Naive thymus-derived CD8-positive, alpha-beta T cell (primary cell): ENCODE measurements at places on chromosomes 4 and X. TPM values are rescaled to one million over a fixed set of nuclear protein-coding genes. Genes with fewer than 3 reads are reported as not detected.

GRCh38 chr4:24067367-24068193 lies 177.7 kb upstream of the PPARGC1A start:
- no peak for DNase-seq

DNA sequence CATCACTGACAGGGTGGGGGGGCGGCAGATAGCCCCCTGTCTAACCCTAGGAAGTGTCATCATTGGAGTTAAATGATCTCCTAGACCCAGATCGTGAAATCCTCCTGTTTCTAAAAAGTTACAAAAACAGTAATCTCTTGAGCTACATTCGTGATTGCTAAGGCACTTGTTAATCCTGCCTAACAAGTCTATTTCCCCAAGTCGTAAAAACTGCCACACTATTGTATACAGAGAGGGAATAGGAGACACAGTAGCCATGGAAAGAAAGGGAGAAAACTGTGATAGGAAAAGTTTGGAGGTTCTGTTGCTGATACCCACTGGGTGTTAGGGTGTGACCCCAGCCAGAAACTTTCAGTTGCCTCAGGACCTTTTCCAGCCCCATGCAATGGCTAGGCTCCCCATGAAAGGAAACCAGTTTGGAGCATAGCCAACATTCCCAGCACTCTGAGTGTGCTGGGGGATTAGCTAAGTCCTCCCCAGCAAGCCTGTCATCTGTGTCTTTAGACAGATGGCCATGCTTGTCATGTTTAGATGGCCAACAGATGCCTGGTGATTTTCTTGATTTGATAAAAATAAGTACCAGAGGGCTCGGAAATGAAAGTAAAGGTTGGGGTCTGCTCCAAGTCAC lies 63.3 kb upstream of the ANXA10 start:
- no peak for DNase-seq

GRCh38 chrX:19705196-19705769 lies 182.1 kb downstream of the SH3KBP1 start:
- no peak for DNase-seq

DNA sequence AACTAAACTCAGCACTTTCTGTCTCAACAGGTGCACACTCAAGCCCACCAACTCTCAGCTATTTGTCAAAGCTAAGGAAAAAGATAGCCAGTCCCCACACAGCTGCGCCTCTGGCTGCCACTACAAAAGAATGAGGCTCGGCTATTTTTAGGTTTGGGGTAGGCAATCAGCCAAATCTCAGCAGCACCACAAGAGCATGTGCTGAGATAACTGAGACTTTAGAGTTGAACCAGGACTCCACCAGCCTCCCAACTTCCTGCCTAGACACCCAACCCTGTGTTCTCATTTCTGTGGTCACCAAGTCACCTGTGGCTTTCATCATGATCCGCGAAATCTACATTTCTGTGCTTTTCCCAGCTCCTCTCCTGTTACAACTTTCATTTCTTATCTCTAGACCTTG lies 28.0 kb downstream of the DMD start:
- DNase-seq: no peak

BEND2 gene
- polyA plus RNA-seq: not detected

SOD3 gene
- not detected for polyA plus RNA-seq

DNA sequence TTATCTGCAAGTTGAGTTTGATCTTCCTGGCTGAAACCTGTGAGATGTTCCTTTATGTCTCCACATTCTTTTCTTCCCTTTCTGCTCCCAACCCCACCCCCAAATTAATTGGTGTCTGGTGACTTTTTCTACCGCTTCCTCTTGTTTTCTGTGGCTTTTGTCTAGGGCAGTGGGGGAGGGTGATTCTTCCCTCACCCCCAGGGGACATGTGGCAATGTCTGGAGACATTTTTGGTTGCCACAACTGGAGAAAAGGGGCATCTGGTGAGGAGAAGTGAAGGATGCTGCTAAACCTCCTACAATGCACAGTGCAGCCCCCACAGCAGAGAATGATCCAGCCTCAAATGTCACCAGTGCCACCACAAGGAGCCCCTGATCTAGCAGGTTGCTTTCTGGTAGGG lies 152.9 kb downstream of the NHS start:
- DNase-seq: no peak
